ENCODE measurements at places on chromosomes 13 and 19.
A peak's percentile ranks its signal among the peaks of the same experiment; 100 is the strongest.

DNA sequence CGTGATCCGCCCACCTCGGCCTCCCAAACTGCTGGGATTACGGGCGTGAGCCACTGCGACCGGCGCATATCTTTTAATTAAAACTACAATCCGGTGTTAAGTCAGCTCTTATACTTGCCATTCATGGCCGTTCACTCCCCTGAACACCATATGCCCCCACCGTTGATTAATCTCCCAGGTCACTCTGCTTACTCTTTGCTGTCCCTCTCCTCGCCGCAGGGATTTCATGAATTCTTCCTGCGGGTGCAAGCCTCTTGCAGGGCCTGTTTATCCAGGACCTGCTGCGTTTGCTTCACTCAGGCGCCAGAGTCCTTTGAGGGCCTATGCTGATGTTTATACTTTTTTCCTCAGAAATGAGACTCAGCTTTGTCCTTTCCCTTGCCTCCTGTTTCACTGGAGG lies 996 bp downstream of the ERVV-2 start:
- no peaks in the 10 kb centered on the region for H3K4me1 ChIP-seq
- H3K27me3 ChIP-seq: no peaks in the 10 kb centered on the region
- ATAC-seq: no peak
- no peaks in the 10 kb centered on the region for H3K36me3 ChIP-seq

- H3K4me3 ChIP-seq: peak within 1 kb of the TSS; percentile 78
- H3K27me3 ChIP-seq: no peaks in the 10 kb centered on the region
- peak within 1 kb of the TSS; percentile 92 for H3K27ac ChIP-seq
- H3K4me1 ChIP-seq: peaks cover 35% of the 10 kb centered on the region
- H3K36me3 ChIP-seq: peaks cover 36% of the 10 kb centered on the region
Measured at GRCh38 chr19:41575998-41576397, at the start of gene CEACAM21. Gene CEACAM21 (plus strand): TSS chr19:41576166. CDS start chr19:41576275, 109 bp downstream.

- peaks cover 12% of the 10 kb centered on the region for H3K4me1 ChIP-seq
- no peaks in the 10 kb centered on the region for H3K36me3 ChIP-seq
- no peak overlapping the region for H3K4me3 ChIP-seq
- H3K27ac ChIP-seq: no peak overlapping the region
- H3K27me3 ChIP-seq: peaks cover 78% of the 10 kb centered on the region
Measured at GRCh38 chr13:113742000-113742441, 17.0 kb upstream of the TMEM255B start.

DNA sequence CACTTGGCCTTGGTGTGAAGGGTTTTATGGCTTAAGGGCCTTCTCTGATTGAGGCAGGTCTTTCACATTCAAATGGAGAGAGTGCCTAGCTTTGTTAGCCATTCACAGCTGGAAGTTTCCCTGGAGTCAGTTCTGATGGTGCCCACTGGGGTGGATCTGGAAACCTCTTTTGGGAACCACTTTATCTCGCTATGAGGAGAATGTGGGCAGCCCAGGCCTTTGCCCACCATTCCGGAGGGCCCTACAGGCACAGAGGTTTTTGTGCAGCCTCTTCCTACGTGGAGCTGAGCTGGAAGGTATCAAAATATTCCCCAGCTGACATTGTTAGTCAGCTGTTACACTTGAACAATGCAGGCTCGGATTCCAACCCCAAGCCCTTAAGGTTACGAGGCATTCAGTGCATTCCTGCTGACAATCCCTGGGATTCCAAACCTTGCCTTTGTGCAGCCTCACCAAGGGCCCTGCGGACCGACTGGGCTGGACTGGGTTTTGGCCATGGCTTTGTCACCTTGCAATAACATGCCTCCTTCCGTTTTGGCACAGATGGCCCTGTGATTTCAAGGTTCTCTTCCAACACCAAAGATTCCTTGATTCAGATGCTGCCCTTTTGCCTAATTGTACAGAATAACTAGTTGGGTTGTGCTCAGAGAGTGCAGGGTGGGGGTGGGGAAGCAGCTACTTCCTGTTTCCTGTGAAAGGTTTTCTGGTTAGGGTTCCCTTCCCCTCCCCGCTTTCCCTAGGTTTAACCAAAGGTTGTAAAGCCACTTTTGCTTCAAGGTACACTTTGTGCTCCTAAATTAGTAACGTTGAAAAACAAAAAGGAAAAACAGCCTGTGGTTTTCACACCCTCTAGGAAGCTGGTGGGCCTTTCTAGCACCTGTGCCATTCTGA lies 27.0 kb downstream of the SAE1 start:
- ATAC-seq: peak; percentile 27
- no peak overlapping the region for H3K4me3 ChIP-seq
- H3K4me1 ChIP-seq: peaks cover 31% of the 10 kb centered on the region
- H3K36me3 ChIP-seq: peaks cover 51% of the 10 kb centered on the region
- no peaks in the 10 kb centered on the region for H3K27me3 ChIP-seq
